M059J (cell line): ENCODE measurements at places on chromosomes 6 and 20. TPM values are rescaled to one million over a fixed set of nuclear protein-coding genes. Genes with fewer than 3 reads are reported as not detected.

KCNQ2 gene
- not detected in 2 replicates for total RNA-seq

SIM1 gene
- 6.0 and 7.8 TPM in 2 replicates for total RNA-seq

INSM1 gene
- total RNA-seq = 0.20 and 1.2 TPM in 2 replicates

DNPH1 gene
- 19.3 and 24.3 TPM in 2 replicates for total RNA-seq

FKBP5 gene
- total RNA-seq = 10.7 and 14.9 TPM in 2 replicates

GSTA2 gene
- total RNA-seq = 0.12 TPM in 1 of 2 replicates, not detected in the other

RBM24 gene
- total RNA-seq = 24.1 and 27.9 TPM in 2 replicates

ABCF1 gene
- 56.3 and 95.3 TPM in 2 replicates for total RNA-seq

OPRL1 gene
- total RNA-seq = 0.59 TPM in 1 of 2 replicates, not detected in the other

FRS3 gene
- total RNA-seq = 0.34 and 2.4 TPM in 2 replicates

PSMB1 gene
- 834 and 922 TPM in 2 replicates for total RNA-seq

PEX7 gene
- 13.9 and 23.1 TPM in 2 replicates for total RNA-seq

SYNDIG1 gene
- not detected in 2 replicates for total RNA-seq

DBNDD2 gene
- total RNA-seq = 15.4 and 17.6 TPM in 2 replicates

LY6G6D gene
- total RNA-seq = not detected in 2 replicates

SGK1 gene
- total RNA-seq = 53.2 and 112 TPM in 2 replicates

IPCEF1 gene
- 0.32 and 1.6 TPM in 2 replicates for total RNA-seq

CDS2 gene
- 25.8 and 42.0 TPM in 2 replicates for total RNA-seq

SPEF1 gene
- total RNA-seq = 0.27 and 0.34 TPM in 2 replicates

TCP11 gene
- not detected in 2 replicates for total RNA-seq

ZNF334 gene
- total RNA-seq = 1.0 and 1.9 TPM in 2 replicates

BPI gene
- total RNA-seq = 0.91 and 1.5 TPM in 2 replicates

FAM209A gene
- total RNA-seq = not detected in 2 replicates

MYCT1 gene
- total RNA-seq = 0.32 and 0.37 TPM in 2 replicates

PTK6 gene
- total RNA-seq = not detected in 2 replicates

TBX18 gene
- total RNA-seq = not detected in 2 replicates

BPIFB2 gene
- not detected in 2 replicates for total RNA-seq

KHDC1 gene
- 11.4 and 11.7 TPM in 2 replicates for total RNA-seq

C20orf144 gene
- 0.12 TPM in 1 of 2 replicates, not detected in the other for total RNA-seq

PTK7 gene
- 76.3 and 162 TPM in 2 replicates for total RNA-seq
